Natural killer cell (primary cell): ENCODE measurements at places on chromosomes 6 and 20. TPM values are rescaled to one million over a fixed set of nuclear protein-coding genes. Genes with fewer than 3 reads are reported as not detected.

GLP1R gene
- total RNA-seq: 3.0 TPM

CDK19 gene
- total RNA-seq: 25.9 TPM

MLN gene
- not detected for total RNA-seq

MOG gene
- not detected for total RNA-seq

IP6K3 gene
- not detected for total RNA-seq

OR2H1 gene
- total RNA-seq: not detected

SRSF6 gene
- 229 TPM for total RNA-seq

RAD21L1 gene
- not detected for total RNA-seq

TMEM244 gene
- total RNA-seq: not detected

CFAP61 gene
- 1.3 TPM for total RNA-seq

C6orf118 gene
- not detected for total RNA-seq

ENPP5 gene
- 9.3 TPM for total RNA-seq

CLIC5 gene
- total RNA-seq: 1.4 TPM

BTNL2 gene
- total RNA-seq: not detected

SPDEF gene
- total RNA-seq: 0.45 TPM

PRSS35 gene
- not detected for total RNA-seq

SPAG4 gene
- 11.9 TPM for total RNA-seq
